ENCODE measurements at places on chromosomes 16 and 17. TPM values are rescaled to one million over a fixed set of nuclear protein-coding genes. Genes with fewer than 3 reads are reported as not detected.

SLC7A6 gene
- 69.9 TPM for total RNA-seq

KRTAP2-3 gene
- total RNA-seq = not detected

CCL1 gene
- not detected for total RNA-seq

TEX19 gene
- total RNA-seq = 0.10 TPM

KRTAP9-2 gene
- not detected for total RNA-seq

MMP28 gene
- 0.21 TPM for total RNA-seq

MBTPS1 gene
- 30.2 TPM for total RNA-seq

PLA2G10 gene
- not detected for total RNA-seq

TBCD gene
- total RNA-seq = 74.5 TPM

DNA sequence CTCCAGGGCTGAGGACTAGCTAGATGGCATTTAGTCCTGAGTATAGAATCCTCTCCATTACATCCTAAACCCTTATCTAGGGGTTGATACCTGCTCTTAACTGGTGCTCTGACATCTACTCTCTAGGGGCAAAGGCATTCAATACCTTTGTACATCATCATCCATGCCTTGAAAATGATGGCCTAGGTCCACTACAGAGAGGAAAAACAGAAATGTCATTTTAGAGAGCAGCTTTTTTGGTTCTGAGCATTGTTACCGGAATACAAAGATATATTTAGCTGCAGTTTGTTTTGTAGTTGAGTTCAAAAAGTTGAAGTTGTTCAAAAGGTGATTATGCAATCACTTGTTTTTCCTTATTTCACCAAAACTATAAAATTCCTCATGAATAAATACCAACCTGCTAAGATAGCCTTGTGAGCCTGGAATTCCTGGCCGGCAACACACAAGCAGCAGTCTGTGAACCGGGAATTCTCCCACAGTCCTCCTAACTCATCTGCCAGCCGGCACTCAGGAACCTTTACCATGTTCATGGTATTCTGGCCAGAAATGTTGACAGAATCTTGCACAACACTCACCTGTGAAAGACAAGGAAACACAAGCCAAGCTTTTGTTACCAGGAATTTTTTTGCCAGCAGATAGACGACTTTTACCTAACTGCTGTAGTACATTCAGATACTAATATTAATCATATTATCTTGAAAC is 35.4 kb downstream of the NXPH3 start:
- H3K4me1 ChIP-seq = peaks cover 10% of the 10 kb centered on the region
- no peak overlapping the region for H3K27ac ChIP-seq
- peaks cover 10% of the 10 kb centered on the region for H3K36me3 ChIP-seq
- no peak overlapping the region for H3K4me3 ChIP-seq

DNA sequence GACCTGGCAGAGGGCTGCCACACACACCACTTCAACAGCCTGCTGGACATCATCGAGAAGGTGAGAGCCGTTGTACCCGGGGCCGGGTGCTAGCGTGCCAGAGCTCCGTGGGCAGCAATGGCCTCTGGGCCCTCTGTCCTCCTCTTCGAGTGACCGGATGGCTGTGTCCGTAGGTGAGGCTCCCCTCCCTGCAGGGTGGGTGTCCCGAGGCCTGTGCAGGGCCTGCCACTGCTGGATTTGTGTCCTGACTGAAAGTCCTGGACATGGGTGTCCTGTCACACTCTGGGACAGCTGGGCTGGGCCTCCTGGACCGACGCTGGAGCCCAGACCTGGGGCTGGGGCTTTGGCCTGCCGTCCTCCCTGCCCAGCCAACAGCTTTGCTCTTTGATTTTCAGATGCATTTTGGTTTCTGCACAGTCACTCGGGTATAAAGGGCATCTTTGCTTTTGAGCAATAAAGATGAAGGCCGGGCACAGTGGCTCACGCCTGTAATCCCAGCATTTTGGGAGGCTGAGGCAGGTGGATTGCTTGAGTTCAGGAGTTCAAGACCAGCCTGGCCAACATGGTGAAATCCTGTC is 16.7 kb downstream of the TSC2 start:
- H3K4me3 ChIP-seq = no peak overlapping the region
- no peaks in the 10 kb centered on the region for H3K4me1 ChIP-seq
- DNase-seq = no peak
- H3K27me3 ChIP-seq = no peaks in the 10 kb centered on the region
- H3K36me3 ChIP-seq = peaks cover 10% of the 10 kb centered on the region
- no peak overlapping the region for H3K27ac ChIP-seq

DNA sequence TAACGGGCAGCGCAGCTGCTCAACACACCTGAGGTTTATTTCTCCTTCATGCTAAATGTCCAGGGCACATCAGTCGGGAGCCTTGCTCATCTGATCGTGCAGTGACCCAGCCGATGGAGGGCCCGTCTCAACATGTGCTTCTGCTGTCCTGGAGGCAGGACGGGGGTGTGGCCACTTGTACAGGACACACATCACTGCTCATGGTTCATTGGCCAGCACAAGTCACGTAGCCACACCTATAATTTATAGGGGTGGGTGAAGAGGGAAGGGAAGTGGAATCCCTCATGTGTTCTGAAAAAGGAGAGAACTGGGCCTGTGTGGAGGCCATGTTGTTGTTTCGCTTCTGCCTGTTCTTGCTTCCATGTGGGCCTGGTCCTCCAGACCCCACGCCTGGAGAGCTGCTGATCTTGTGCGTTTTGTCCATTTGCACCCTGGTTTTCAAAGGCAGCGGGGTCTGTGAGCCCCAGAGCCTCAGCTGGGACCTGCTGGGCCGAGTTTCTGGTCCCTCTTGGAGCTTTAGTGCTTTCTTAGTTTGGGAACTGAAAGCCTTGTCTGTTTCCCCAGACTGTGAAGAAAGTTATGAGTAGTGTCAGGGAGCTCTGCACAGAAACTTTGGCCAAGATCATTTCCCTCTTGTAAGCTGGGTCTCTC is 60.5 kb downstream of the CMIP start:
- no peak overlapping the region for H3K4me3 ChIP-seq
- peaks cover 7% of the 10 kb centered on the region for H3K4me1 ChIP-seq
- no peaks in the 10 kb centered on the region for H3K27me3 ChIP-seq
- H3K36me3 ChIP-seq = no peaks in the 10 kb centered on the region
- DNase-seq = no peak

DNA sequence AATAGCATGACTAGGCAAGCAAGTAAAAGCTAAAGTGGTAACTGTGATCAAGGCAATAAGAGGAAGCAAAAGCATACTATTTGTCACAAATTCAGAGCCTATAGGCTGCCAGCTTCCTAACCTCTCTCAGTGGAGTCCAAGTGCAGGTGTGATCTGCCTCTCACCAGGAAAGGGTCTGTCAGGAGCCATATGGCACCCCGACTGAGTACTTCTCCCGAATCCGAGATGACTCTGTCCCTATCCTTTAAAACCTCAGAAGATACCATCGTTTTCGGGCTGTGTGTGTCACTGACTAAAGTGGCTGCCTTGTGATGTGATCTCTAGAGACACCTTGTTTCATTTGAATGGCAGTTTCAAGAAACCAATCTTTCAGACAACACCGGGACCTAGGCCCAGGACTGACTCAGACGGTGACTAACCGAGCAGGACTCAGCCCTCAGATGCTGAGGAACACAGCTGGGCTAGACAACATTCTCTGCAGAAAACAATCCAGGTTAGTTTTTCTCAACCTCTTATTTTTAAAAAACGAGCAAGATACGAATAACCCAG is 63.6 kb downstream of the SMG6 start:
- H3K27me3 ChIP-seq = no peaks in the 10 kb centered on the region
- H3K27ac ChIP-seq = no peak overlapping the region
- peaks cover 33% of the 10 kb centered on the region for H3K4me1 ChIP-seq

GRCh38 chr16:88526906-88527185 is 43.4 kb upstream of the ZC3H18 start:
- no peak overlapping the region for H3K27ac ChIP-seq
- H3K4me3 ChIP-seq = no peak overlapping the region
- H3K27me3 ChIP-seq = no peaks in the 10 kb centered on the region
- H3K36me3 ChIP-seq = no peaks in the 10 kb centered on the region
- DNase-seq = no peak

GRCh38 chr16:380762-381011 is 1.1 kb downstream of the PGAP6 start:
- H3K27ac ChIP-seq = no peak overlapping the region
- H3K27me3 ChIP-seq = no peaks in the 10 kb centered on the region
- peak overlapping the region; percentile 77 for H3K4me3 ChIP-seq
- H3K36me3 ChIP-seq = peaks cover 2% of the 10 kb centered on the region
- H3K4me1 ChIP-seq = peaks cover 18% of the 10 kb centered on the region
- no peak for DNase-seq

DNA sequence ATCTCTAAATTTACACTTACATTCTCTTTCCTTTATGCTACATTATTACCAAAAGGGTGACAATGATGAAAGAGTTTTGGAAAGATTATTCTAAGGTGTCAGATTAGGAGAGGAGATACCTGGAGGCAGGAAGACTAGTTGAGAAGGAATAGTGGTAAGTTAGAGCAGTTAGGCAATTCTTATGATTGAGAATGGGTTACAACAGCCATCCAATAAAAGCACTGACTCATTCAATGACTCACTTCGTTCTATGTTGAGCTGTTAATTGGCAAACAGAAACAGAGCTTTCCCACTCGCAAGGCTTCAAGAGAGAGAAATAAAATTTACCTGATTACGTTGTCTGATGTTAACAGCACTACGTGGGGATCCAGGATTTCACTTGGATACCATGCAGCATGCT is 5.8 kb downstream of the NUP88 start:
- no peaks in the 10 kb centered on the region for H3K27me3 ChIP-seq
- H3K36me3 ChIP-seq = peaks cover 44% of the 10 kb centered on the region

DNA sequence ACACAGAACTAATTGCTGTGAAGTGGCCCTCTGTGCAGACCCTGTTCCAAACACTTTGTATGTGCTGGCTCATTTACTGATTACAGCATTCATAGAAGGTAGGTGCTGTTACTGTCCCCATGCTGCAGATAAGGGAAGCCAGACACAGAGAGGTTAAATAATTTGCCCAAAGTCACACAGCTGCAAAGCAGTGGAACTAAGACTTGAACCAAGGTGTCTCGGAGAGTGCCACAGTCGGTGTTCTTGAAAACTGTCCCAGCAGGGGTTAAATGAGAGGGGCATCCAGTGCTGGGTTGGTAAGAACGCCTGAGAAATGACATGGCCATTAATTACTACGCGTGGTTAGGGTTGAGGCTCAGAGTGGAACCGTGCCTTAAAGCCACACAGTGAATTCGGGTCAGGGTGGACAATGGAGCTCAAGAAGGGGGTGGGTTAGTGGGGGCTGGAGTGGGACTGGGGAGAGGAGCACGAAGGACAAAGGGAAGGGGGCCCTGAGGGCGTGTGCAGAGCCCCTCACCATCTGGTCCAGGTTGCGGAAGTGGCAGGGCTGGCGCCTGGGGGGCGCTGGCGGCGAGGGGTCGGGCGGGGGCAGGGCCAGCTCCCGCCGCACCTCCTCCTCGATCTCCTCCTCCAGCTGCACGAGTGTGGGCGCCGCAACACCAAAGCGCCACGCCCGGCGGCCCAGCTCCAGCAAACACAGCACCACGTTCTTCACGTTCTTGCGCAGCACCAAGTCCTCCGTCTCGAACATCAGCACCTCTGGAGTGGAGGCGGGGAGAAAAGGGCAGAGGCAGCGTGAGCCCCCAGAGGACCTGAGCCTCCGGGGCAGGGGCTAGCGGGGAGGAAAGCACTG is 3.3 kb downstream of the GAS2L2 start:
- H3K4me1 ChIP-seq = peaks cover 34% of the 10 kb centered on the region
- peaks cover 38% of the 10 kb centered on the region for H3K27me3 ChIP-seq
- H3K36me3 ChIP-seq = no peaks in the 10 kb centered on the region
- DNase-seq = peak; percentile 46
- peak overlapping the region; percentile 62 for H3K27ac ChIP-seq
- peak overlapping the region; percentile 67 for H3K4me3 ChIP-seq

DNA sequence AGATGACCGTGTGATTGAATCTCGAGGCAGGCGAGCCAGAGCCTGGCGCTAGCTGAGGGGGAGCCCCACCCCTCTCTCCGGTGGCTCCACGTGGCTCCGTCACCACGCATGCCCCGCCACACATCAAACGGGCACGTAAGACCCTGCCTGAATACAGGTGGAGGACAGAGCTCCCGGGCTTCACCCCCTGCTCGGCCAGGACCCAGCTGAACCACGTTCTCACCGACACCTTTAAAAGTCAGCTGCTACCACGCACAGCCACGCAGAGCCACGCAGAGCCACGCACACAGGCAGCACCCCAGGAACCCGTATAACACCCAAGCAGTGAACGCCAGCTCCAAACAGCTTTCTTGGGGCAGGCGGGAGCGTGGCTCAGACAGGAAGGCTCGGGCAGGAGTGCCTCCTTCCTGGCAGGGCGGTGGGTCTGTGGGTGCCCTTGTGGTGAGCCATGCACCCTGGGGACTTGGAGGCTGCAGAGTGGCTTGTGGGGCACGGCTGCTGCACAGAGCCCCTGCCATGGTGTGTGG is 4.4 kb downstream of the TMEM204 start:
- peaks cover 42% of the 10 kb centered on the region for H3K36me3 ChIP-seq
- H3K4me1 ChIP-seq = peaks cover 45% of the 10 kb centered on the region
- peak; percentile 64 for DNase-seq
- H3K27me3 ChIP-seq = no peaks in the 10 kb centered on the region
- peak overlapping the region; percentile 97 for H3K4me3 ChIP-seq

GRCh38 chr16:58451945-58452401 is 48.0 kb upstream of the NDRG4 start:
- no peaks in the 10 kb centered on the region for H3K4me1 ChIP-seq
- H3K27me3 ChIP-seq = peaks cover 6% of the 10 kb centered on the region
- no peak overlapping the region for H3K4me3 ChIP-seq

DNA sequence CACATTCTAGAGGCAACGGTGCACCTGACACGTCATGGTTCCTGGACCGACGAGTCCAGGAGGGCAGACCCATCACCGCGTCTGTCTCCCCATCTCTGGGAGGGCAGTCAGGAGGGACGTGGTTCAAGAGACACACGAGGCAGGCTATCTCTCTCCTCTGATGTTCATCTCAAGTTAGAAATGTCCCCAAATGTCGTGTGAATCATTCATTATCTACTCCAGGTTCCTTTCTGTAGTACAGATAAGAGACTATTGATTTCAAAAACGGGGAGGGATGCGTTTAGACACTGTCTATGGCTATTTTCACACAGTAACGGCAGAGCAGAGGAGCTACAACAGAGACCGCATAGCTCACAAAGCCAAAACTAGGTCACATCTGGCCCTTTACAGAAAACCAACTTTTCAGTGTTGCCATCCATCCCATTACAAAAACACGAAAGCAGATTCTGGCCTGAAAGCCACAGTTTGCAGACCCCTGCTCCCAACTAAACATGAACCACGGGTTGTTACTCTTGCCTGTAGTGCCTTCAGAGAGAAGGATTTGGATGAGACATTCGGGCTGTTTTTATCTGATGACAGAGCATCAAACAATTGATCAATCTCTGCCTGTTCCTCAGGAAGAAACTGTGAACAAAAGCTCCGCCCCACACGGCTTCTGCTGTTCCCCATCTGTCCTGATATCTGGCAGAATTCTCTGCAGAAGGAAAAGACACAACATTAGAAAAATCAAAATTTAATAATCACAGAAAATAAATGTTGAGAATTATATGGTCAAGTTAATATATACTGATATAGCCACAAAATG is 6.8 kb downstream of the MEAK7 start:
- H3K4me1 ChIP-seq = peaks cover 1% of the 10 kb centered on the region
- H3K27me3 ChIP-seq = no peaks in the 10 kb centered on the region
- H3K27ac ChIP-seq = no peak overlapping the region

GRCh38 chr17:49547566-49547965 is 28.1 kb upstream of the NXPH3 start:
- DNase-seq = no peak
- no peak overlapping the region for H3K27ac ChIP-seq
- no peaks in the 10 kb centered on the region for H3K4me1 ChIP-seq

- DNase-seq = no peak
- no peak overlapping the region for H3K4me3 ChIP-seq
- no peak overlapping the region for H3K27ac ChIP-seq
- no peaks in the 10 kb centered on the region for H3K27me3 ChIP-seq
Observed at GRCh38 chr16:87968541-87968940, 17.3 kb downstream of the BANP start.
